GM06990 (cell line): ENCODE measurements at places on chromosomes 7 and 10.

GRCh38 chr10:110584006-110584405 lies 16.5 kb downstream of the SMC3 start:
- no peak for DNase-seq

GRCh38 chr7:48111596-48111995 lies 22.5 kb downstream of the UPP1 start:
- DNase-seq: no peak

DNA sequence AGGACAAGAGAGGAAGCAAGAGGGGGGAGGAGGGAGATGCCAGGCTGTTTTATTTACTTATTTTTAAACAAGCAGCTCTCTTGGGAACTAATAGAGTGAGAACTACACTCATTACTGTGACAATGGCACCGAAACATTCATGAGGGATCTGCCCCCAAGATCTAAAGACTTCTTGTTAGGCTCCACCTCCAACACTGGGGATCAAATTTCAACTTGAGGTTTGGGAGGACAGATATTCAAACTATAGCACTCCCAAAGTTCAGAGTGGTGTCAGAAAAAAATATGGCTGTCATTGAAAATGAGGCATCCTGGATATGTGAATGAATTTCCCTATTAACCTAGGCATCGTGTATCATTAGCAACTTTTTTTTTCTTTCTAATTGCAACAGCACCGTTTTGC lies 145.5 kb downstream of the ABCA13 start:
- no peak for DNase-seq

DNA sequence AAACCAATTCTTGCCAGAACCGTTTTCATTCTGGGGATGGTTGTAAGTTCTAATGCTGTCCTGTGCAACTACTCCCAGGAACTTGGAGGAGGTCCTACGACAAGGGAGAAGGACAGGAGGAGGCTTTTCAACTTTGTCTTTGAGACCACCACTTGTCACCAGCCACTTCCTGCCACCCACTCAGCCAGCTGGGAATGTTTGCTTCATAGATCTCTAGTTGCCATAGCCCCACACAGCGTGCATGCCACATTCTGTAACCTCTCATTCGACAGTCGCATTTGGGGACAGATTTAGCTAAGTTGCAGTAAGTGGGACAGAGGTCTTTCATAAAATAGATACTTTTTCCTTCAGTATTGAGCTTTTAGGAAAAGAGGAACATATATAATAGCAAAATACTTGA lies 78.0 kb downstream of the TAF3 start:
- DNase-seq: no peak

- DNase-seq: no peak
Measured at GRCh38 chr10:30536578-30536977, 93.0 kb downstream of the LYZL2 start.

DNA sequence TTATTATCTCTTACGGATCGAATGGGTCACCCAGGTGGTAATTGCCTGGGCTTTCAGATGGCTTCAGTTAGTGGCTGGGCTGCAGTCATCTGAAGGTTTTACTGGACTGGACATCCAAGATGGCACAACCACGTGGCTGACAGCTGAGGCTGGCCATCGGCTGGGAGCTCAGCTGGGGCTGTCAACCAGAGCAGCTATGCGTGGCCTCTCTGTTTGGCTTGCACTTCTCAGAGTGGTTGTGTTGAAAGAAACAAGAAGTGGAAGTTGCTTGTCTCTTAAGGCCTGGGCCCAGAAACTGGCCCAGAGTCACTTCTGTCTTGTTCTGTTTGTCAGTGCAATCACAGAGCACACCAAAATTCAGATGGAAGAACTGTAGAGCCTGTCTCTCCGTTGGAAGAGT lies 5.7 kb upstream of the GDI2 start:
- peak; percentile 67 for DNase-seq

DNA sequence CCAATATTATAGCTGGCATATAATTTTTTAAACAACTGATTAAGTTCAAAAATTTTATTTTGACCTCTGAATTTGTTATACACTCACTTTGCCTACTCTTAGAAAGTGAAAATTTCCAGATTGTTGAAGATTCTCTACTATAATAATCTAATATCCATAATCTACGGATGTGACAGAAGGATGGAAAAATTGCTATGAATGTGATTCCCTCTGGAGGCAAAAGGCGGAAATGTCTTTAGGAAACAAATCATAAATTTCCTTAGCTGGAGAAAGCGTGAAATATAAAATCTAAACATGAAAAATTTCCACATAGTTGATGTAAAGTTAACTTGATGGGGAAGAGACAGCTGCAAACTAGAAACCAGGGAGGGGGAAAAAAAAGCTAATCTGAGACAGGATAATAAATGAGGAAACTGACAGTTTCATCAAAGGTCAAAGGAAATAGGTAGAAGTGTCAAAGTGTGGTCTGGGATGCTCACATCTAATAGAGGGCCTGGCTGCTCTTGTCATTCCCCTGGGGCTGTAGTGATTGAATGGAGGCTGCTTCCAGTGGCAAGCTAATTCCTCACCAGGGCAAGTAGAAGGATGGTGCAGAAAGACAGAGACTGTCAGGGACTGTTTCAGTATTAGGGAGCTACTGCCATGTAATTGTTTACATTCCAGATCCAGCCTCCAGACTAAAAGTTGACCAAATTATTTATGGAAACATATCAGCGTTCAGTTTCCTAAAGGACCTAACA lies 264.5 kb downstream of the SDHAF3 start:
- DNase-seq: no peak

DNA sequence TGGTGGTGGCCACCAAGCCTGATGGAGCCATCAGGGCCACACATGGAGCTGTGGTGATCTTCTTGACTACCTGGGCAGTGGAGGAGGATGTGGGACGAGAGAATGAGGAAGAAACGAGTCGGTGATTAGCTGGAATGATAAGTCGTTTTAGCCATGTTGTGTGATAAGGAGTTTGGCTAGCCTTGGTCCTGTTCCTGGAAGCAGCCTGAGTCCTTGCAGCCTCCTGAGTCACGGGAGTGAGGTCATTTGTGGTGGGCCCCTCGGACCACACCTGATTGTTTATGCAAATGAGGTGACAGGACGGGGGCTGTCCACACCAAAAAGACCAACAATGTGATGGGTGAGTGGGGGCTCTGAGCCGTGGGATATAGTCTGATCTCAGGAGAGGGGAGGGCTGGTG lies 554.4 kb downstream of the PTPRN2 start:
- no peak for DNase-seq

- DNase-seq: no peak
Measured at GRCh38 chr7:22725585-22725984, 1.4 kb upstream of the IL6 start.

DNA sequence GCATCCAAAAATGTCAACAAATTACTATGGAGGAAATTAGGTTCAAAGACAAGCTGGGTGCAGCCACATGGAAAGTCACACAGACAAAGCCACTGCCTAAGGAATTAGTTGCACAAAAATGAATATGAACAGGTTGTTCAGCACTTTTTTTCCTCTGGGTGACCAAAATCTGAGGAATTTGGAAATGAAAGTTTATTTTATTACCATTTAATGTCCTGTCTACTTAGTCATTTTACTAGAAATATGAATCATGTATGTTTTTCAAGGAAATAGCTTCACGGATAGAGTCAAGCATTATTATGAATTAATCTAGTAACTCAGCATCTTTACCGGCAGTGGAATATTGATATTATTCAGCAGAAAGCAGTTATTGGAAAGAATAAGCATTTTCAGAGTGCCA lies 106.3 kb downstream of the ANK3 start:
- DNase-seq: no peak

DNA sequence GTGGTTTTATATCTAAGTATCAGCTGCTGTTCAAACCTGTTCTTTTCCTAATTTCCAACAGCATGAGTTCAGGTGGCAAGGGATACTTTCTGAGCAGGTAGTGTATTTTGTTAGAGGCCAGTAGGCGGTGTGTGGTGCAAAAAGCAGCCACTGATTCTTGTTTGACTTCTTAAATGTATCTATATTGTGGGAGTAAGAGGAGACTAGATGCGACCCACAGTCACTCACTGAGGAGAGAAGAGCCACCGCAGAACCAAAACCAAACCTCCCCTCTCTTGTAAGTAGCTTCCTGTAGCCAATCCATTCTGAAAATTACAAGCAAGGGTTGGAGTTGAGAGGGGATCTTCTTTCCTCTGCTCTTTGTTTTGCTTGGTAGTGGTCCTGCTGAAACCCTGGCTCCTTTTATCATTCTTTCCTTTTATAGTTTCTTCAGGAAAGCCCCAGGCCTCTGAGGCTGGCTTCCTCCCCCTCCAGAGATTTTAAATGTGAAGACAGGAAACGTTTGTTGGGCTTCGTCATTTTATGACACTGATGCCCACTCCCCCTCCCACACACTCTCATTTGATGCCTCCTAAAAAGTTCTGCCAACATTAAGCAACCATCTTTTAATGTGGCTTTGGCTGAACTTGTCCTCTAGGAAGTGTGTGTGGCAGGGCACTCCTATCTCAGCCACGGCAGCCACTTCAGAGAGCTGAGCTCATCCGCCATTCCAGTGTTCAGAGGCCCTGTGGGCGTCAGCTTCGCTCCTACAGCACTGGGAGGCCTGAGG lies 566.0 kb downstream of the SUGCT start:
- no peak for DNase-seq

DNA sequence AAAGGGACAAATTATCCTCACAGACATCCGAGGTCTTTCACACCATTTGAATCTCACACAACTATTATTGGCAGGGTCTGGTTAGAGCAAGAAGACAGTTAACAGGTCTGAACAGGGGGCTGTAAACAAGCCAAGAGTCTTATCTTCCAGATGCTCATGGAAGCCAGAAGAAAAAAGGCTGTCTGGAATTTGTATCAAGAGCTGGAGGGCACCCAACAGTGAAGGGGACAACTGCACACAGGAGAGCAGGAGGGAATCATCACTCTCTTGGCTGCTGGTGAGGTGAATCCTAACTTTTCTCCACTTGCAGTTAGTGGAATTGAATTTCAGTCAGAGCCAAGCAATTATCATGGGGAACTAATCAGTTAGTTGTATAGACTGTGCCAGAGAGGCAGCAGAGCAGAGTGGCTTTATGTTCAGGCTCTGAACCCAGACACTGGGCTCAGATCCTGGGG lies 880.2 kb upstream of the AUTS2 start:
- DNase-seq: no peak
